ENCODE measurements at places on chromosomes 3 and 15.

GRCh38 chr15:42031198-42031915 lies 10.5 kb upstream of the PLA2G4E start:
- no peak for DNase-seq

DNA sequence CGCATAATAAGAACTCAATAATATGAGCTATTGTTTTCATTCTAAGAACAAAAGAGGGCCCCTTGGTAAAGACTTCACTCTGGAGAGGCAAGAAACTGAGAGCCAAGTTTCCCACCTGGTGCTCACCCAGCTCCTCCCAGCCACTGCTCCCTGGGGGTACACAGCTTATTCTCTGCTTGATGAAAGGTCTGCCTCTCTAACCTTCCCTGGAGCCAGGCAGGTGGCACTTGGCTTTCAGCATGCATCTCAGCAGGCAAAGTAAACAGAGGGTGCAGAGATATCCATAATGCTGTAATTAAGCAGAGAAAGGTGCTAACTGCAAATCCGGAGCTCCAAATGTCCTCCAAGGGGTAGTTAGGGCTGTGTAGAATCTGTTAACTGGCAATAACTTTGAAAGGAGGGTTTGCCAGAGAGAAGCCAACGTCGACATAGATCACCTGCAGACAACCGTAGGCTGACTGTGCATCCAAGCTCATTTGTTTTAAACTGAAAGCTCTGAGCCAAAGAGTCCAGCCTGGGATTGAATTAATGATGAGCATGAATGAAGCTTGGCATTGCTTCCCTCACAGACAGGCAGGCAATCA lies 159.6 kb upstream of the PROK2 start:
- DNase-seq: no peak

DNA sequence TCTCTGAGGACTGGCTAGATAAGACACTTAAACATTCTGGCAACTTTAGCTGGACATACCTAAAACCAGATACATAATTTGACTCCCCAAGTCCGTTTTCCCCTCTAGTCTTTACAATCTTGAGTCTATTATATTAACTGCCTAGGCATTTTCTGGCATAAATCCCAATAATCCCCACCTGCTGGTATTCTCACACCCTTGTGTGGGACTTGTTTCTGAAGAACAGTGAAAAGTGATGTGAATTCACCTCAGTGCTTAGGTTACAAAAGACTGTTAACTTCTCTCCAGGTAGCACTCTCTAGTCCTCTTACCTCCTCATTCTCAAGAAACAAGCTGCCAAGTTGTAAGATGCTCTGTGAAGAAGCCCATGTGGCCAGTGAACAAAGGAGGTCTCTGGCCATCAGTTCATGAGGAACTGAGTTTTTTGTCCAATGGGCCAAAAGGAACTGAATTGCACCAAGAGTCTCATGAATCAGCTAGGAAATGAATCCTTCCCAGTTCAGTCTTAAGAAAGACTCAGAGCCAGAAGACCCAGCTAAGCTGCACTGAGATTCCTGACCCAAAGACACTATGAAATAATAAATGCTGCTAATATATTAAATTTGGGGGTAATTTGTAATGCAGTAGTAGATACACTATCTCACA lies 4.1 kb downstream of the OSBPL11 start:
- DNase-seq: no peak

GRCh38 chr3:27345959-27346865 lies 23.0 kb downstream of the NEK10 start:
- no peak for DNase-seq

GRCh38 chr3:154428286-154429206 lies 1.4 kb downstream of the GPR149 start:
- no peak for DNase-seq

GRCh38 chr15:92050220-92050898 lies 196.9 kb downstream of the SLCO3A1 start:
- no peak for DNase-seq

- no peak for DNase-seq
Observed at GRCh38 chr15:51335538-51336410, 2.6 kb downstream of the CYP19A1 start.

DNA sequence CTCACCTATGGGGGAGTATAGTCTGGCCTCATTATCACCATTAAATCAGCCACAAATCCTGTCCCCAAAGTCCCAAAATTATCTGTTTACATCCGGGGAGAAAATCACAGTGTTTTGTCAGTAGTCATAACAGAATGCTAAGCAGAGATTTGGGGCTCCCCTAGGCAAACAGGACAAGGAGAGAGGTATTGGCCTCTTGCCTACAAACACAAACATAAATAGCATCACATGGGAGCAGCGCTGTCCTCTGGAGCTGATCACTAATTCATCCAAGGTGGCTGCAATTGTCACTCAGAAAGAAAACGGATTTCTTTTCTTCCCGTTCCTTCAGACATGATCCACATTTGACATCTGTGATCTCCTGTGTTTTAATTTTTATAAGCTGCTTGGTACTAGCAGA lies 1028.1 kb downstream of the NTRK3 start:
- no peak for DNase-seq

DNA sequence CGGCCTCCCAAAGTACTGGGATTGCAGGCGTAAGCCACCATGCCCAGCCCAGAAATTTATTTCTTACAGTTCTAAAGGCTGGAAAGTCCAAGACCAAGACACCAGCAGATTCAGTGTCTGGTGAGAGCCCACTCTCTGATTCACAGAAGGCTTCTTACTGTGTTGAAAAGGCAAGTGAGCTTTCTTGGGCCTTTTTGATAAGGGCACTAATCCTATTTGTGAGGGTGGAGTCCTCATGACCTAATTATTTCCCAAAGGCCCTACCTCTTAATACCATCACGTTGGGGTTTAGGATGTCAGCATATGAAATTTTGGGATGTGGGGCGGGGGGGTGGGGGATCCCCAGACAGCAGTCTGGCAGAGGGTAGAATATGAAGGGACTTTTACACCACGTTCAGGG lies 47.5 kb upstream of the MEX3B start:
- DNase-seq: no peak

GRCh38 chr3:194070220-194070633 lies 65.7 kb upstream of the HES1 start:
- DNase-seq: no peak

GRCh38 chr15:52486003-52486996 lies 42.4 kb downstream of the MYO5A start:
- DNase-seq: no peak

DNA sequence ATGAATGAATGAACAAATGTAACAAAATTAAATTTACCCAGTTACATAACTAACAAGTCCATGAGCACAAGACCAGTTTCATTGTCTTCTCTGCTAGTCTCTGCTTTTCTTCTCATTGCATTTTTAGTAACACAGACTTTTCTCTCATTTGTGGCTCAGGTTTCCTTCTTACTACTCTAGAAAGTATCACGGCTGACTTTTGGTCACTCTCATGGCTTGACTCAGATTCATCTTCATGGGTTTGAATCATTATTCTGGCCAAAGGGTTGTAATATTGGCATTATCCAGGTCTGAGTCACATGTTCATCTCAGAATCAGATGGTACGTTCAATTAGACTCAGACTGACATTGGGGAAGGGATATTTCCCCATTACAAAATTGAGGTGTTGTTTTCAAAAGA lies 121.5 kb upstream of the SATB1 start:
- DNase-seq: no peak

DNA sequence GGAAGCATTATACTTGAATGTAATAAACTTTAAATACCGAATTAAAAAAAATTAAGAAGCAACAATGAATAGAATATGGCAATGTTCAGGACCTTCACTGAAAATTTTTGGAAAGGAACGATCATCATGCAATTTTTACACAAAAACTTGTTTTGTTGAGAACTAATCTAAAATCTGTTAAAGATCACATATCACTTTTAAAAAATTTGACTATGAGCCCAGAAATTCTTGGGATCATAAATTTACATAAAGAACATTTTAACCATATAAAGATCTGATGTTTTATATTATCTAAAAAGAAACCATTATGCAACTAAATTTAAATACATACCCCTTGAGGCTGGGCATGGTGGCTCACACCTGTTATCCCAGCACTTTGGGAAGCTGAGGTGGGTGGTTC lies 76.2 kb upstream of the MELTF start:
- no peak for DNase-seq

GRCh38 chr3:177213801-177214535 lies 16.7 kb upstream of the TBL1XR1 start:
- no peak for DNase-seq

DNA sequence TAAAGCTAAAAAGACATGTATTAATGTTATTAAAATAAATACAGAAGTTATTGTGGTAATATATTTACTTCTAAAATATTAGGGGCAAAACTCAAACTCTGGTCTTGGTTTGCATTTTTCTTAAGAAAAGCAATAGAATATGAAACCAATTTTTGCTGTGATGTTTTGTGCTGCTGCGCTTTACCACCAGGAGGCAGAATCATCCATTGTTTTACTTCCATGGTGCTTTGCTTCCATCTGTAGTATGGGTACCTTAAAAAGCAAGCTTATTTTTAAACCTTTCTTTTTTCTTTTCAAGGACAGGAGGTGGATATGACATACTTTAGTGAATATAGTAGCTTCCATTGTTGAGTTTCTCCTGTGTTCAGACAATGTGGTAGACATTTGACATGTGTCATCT lies 46.6 kb upstream of the MRPL3 start:
- no peak for DNase-seq

DNA sequence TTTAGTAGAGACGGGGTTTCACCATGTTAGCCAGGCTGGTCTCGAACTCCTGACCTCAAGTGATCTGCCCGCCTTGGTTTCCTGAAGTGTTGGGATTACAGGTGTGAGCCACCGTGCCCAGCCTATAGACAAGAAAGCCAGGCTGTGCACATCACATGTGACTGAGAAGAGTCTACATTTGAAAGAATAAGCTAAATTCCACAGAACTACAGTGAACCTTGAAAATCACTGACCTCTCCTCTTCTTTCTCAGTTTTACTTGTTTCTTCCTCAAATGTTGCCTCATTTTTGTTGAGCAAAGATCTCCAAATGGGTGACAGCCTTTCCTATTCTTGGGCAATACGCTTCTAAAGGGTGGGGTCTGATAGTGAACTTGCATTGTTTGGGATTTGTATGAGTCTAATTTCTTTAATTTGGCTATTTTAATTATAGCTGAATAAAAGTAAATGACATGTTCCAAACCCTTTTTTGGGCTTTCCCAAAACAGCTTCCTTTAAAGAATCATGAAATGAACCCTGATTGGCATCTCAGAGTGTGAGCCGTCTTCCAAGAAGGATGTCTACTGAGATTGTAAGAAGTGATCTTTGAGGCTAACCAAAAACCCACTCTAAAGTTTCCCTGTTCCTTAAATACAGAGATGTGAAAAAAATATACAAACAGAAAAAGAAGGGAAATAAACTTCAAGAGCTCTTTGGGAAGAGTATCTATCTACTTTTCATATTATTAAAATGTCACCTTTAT lies 21.6 kb upstream of the SPTBN5 start:
- DNase-seq: no peak

- DNase-seq: no peak
Observed at GRCh38 chr15:65583701-65584100, 27.2 kb downstream of the INTS14 start.

DNA sequence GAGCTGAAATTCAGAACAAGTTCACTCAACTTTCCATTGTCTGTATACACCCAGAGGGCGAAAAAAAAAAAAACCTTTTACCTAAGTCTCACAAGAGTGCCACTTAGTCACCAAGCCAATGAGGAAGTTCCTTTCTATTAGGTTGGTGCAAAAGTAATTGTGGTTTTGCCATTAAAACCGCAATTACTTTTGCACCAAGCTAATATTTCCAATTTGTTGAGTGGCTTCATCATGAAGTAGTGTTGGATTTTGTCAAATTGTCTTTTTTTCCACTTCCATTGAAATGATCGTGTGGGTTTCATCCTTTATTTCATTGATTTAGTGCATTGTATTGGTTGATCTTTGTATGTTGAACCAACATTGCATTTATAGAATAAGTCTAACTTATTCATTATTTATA lies 253.9 kb downstream of the ZIC4 start:
- no peak for DNase-seq

GRCh38 chr3:140206196-140207040 lies 271.4 kb downstream of the CLSTN2 start:
- no peak for DNase-seq

DNA sequence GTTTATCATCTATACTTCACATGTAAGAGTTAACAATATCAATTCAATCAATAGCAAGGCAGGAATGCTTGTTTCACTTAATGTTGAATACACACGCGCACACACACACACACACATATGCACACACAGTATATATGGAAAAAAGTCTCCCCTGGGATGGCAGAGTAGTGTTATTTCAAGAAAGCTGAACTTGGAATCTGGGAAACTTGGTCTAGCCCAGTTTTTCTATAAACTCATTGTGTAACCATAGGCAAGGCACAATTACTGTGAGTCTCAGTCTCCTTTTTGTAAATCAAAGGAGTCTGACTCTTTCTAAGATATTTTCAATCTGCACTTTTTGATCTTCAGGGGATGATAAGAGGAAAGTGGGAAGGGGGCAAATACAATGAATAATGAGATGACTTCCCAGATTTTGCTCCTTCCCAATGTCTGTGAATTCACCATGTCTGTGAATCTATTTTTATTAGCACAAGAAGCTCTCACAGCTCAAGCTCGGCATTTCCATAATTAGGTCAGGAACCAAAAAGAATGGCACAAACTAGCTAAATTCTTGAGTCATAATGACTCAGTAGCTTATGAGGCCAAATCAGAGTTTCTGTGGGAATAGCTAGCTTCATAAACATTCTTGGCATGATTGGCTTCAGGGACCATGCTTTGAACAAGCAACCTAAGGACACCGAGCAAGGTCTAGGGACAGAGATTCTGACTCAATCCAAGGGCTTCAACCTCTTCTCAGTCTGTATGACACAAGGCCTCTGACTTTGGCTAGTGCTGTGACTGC lies 227.4 kb upstream of the DCBLD2 start:
- no peak for DNase-seq
